ENCODE measurements at places on chromosomes 7 and 10.

DNA sequence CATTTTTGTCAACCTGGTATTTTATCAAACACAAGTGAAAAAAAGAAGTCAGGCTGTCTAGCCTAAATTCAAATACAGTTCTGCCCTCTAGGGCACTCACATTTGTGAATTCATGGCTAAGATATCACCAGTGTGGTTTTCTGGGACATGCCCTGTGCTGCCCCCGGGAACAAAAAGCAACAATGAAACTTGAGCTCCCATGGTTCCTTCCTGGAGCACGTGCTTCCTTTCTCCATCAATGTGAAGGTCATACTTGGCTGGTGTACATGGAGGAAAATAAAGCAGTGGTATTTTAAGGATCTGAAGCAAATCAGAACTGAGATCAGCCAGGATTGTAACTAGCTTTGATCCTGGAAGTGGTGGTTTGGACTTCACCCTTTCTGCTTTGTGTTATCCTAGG lies 128.9 kb upstream of the FRMD4A start:
- no peak for DNase-seq

DNA sequence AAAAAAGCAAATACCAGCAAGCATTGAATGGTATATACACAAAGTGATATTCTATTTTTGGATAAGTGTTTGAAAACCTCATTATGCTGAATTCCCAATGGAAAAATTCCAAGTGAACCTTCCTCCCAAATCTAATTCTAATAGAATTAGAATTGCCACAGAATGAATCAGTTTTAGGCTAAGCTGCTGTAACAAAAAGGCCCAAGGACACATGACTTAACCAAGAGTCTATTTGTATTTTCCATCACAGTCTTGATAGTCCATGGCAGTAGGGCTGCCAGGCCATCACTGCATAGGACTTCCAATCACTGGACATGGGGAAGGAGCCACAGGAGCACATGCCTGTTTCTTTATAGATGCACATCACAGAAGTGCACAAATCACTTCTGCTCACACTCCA lies 91.2 kb upstream of the IFRD1 start:
- no peak for DNase-seq

- DNase-seq = no peak
Observed at GRCh38 chr7:112395411-112395810, 54.8 kb upstream of the IFRD1 start.

GRCh38 chr10:35569111-35569707 lies 35.9 kb upstream of the GJD4 start:
- no peak for DNase-seq

DNA sequence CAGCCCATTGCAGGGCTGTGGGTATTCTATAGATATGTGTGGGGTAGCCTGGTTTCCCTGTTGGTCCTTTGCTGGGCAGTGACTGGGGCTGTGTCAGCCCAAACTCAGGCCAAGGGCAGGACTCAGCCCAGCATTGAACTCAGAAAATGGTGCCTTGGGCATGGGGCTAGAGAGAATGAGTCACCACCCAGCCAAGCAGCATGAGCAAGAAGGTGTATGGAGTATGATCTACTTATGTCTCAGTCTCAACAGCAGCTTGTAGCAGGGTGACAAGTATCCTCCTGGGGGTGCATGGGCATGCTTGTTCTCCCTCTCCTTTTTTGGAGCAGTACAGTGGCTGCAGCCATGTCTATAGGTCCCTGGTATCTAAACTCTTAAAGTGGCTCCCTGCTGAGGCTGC lies 32.0 kb downstream of the STK31 start:
- no peak for DNase-seq

GRCh38 chr10:122075171-122075570 lies 86.2 kb downstream of the TACC2 start:
- no peak for DNase-seq

DNA sequence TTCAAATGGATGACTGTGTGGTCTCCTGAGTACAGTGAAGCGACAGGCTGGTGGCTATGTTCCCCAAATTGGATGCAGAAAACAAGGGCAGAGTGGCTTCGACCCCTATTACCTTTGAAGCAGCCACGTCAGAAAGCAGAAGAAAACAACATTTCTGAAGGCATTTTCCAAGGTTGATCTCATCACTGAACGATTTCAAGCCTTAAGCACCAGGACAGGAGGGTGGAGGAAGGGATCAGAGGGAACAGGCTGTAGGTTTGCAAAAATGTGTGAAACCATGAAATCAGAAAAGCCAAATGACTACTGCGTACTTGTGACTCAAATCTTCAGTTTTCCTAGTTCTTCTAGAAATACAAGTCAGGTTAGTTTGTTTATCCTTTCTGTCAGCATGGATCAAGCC lies 181.0 kb upstream of the TMEM106B start:
- no peak for DNase-seq

- DNase-seq = no peak
Observed at GRCh38 chr10:30728766-30729165, 99.2 kb upstream of the LYZL2 start.

GRCh38 chr7:91554883-91555282 lies 290.6 kb downstream of the FZD1 start:
- no peak for DNase-seq

DNA sequence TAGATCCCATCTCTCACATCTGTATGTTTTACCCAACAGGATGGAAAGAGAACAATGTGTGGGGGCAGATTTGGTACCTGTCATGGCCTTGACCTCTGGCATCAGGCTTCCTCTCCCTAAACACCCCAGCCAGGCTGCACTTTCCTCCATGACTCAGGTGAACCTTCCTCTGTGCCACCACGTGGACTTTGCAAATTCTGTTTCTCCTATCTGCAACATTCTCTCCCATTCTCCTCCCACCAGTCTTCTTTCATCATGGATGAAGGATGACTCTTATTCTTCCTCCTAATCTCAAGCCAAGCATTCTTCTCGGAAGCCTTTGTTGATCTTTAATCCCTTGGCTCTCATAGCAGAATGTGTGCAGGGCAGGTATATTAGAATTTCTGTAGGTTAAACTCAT lies 355.4 kb downstream of the KCNMA1 start:
- no peak for DNase-seq

DNA sequence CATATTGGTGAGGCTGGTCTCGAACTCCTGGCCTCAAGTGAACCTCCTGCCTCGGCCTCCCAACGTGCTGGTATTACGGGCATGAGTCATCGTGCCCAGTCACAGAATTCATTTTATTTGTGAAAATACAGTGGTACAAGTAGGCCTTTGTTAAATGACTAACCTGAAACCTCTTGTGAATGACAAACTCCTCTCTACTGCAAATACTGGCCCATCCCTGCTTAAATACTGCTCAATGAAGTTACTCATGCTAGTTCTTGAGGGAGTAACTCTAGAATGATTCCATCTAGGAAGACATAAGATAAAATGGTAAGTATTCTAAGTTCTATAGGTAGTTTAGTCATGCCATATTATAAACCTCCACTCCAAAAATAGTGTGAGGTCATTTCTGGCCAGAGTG lies 80.7 kb downstream of the UBE2H start:
- DNase-seq = no peak

DNA sequence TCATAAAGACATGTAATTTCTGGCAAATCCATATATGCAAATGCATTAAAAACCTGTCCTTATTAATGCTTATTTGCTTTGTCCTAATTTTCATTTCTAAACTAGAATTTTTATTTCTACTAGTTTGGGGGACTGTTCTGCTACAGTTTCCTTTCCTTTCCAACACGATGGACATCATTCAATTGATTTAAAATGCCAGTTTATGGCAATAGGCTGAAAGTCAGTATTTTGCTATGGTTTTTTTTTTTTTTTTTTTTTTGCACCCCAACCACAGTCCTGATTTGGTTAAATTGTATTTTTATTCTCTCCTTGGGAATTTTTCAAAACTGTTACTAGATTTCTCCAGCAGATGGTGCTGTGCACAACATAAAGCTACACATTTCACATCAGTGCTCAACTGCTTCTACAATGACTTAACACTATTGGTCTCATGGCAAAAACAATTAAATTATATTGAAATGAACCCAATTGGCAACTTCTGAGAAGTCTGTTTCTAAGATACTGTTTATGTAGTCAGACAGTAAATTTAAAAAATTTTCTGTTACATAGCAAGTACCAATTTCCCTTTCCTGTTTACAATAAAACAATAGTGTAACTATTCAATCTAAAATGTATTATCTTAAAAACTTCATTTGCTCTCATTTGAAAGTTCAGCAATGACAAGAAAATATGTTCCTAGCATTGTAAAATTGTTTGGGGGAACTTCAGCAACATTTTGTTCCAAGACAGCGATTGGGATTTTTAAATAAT lies 193.8 kb upstream of the CCDC6 start:
- DNase-seq = no peak

- DNase-seq = no peak
Observed at GRCh38 chr7:2610466-2610865, 21.3 kb upstream of the TTYH3 start.

GRCh38 chr10:77872947-77873535 lies 53.5 kb downstream of the DLG5 start:
- DNase-seq = no peak

DNA sequence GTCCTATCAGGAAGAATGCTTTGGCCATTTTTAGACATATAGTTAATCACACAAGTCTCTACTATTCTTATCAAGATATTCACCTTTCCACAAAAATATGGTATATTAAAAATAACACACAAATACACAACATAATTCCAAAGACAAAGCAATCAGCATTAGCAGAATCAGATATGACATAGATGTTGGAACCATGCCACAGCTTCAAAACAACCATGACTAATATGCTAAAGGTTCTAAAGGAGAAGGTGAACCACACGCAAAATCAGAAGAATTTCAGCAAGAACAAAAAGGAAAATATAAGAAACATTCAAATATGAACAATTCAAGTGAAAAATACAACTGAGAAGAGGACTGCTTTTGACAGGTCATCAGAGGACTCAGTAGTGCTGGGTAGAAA lies 670.2 kb upstream of the SORCS1 start:
- DNase-seq = no peak

- DNase-seq = no peak
Observed at GRCh38 chr7:134045716-134046115, 81.4 kb upstream of the LRGUK start.

DNA sequence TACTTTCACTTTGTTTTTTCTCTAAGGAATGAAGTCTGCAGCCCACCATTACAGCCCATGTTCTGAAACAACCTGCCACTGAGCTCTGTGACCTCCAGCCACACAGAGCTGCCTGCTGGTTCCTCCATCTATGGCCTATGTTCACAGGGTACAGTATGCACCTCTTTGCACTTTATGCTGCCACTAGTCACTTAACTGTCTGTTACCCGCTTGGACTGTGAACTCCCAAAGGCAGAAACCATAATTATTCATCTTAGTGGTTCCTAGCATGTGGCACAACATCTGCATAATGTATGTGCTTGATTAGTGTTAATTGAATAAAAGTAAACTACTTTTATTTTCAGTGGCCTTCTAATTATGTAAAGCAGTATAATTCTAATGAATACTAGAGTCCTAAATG lies 95.5 kb upstream of the BET1 start:
- no peak for DNase-seq

DNA sequence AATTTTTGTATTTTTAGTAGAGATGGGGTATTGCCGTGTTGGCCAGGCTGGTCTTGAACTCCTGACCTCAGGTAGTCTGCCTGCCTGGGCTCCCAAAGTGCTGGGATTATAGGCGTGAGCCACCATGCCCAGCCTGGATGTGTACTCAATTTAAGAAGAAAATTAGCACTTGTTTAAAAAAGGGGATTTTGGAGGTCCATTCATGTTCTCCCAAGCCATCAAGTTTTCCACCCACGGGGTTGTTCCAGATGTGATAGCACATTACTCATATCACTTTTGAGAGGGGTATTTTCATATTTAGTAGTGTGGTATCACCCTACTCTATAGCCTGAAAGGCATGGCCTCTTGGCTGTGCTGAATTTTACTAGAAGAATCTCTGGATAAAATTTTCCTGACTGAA lies 10.5 kb upstream of the SLC26A3 start:
- DNase-seq = peak; percentile 23

- DNase-seq = no peak
Observed at GRCh38 chr7:140562926-140563481, 77.6 kb downstream of the DENND2A start.

GRCh38 chr7:47669178-47669891 lies 87.4 kb upstream of the TNS3 start:
- no peak for DNase-seq

DNA sequence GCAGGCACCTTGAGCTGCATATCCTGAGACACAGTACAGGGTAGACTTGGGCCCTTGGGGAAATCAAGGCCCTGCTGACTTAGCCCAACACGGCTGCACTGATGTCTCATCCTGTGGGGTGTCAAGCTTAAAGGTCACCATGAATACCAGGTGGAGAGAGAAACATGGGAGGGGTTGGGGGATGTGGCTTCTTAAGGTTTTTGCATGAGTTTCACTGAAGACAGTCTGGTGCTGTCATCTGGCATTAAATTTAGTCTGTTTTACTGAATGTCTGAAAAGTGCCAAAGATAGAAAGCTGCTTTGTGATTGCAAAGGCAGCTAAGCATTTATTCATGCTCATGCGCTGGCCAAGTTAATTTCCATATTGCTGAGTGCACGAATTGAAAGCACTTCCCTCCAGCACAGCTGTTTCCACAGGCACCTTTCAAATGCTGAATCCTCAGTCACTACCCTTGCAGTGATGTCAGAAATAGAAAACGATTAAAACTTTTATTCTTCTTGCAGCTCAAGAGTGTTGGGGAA lies 102.1 kb downstream of the OSBPL3 start:
- DNase-seq = no peak

GRCh38 chr10:48684792-48685623 lies at the start of gene WDFY4:
Gene WDFY4, plus strand, starts transcription at chr10:48684873. Its CDS starts 24,860 bp downstream, at chr10:48709733.
- DNase-seq = no peak

- no peak for DNase-seq
Observed at GRCh38 chr7:110964775-110965174, 126.2 kb upstream of the LRRN3 start.

GRCh38 chr10:102352066-102352715 lies 43.3 kb upstream of the NFKB2 start:
- peak; percentile 56 for DNase-seq

DNA sequence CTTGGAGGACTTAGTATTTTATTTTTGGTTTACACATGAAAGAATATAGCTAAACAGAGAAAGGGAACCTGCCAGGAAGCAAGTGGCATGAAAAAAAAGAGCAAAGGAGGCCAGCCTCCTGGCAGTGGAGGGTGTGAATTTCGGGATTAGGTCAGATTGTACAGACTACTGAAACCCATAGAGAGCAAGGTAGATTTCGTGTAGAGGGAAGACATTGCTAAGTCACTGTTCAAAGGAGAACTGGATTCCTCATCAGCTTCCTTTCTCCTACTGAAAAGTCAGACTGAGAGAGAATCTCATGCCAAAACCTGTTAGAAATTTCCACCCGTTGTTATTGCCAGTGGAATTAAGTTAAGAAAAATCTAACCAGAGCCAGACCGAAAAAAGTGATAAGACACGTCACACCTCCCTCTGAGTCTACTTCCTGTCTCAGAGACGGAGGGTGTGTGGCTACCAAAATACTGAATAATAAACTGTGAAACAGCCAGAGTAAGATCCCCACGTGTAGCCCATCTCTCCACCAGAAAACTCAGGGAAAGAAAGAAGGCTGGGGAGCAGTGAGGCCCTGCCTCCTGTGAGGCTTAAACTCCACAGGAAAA lies 118.8 kb downstream of the SKIDA1 start:
- no peak for DNase-seq

GRCh38 chr7:116216956-116217571 lies 6.7 kb downstream of the TES start:
- no peak for DNase-seq
